ENCODE measurements at places on chromosomes 1 and 21.

- DNase-seq = no peak
Measured at GRCh38 chr1:161727256-161727924, 6.0 kb downstream of the FCRLB start.

- no peak for DNase-seq
Measured at GRCh38 chr1:98277118-98277517, 356.3 kb upstream of the DPYD start.

DNA sequence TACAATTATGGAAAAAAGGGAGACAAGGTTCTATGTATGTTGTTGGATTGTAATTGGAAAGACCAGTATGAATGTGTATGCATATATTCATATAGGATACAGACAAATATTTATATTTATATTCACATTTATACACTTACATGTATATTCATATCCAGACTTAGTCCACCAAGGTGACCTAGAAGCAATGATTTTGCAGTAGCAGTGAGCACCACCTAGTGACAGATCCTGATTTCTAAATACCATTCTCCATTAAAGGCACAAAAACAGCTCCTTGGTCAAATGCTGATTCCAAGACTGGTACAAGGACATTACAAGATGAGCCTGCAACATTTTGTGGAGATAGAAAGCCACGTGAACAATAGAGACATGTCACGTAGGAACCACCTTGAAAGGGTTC lies 153.4 kb downstream of the SDCCAG8 start:
- DNase-seq = no peak

DNA sequence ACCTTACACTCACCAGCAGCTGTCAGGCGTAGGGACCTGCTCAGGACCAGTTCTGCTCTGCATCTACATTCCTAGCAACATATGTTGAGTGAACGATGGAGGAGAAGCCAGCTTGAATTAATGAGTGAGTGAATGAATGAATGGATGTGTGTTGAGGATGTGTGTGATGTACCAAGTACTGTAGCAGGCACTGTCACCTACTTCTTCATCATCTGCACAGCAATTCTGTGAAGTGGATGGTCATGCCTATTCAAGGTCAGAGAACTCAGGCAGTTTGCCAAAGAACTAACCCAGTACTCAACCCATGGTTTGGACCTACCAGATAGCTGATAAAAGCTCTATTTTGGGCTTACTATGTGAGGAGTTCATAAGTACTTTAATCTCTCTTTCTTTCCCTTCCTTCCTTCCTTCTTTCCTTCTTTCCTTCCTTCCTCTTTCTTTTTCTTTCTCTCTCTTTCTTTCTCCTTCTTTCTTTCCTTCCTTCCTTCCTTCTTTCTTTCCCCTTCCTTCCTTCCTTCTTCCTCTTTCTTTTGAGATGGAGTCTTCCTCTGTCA lies 56.9 kb downstream of the ATP1A1 start:
- no peak for DNase-seq

- DNase-seq = no peak
Measured at GRCh38 chr1:213399695-213400094, 348.7 kb downstream of the RPS6KC1 start.

Measured in Right ventricle myocardium inferior (tissue), 1 donor.